NK-92 treated with Interleukin-12 subunit alpha and Interleukin-12 subunit beta, amount 100 ng/mL, for 24 hours (cell line): ENCODE measurements at places on chromosomes 2 and 18.
A peak's percentile ranks its signal among the peaks of the same experiment; 100 is the strongest.

- DNase-seq = no peak
These were observed 29.8 kb downstream of the EPC2 start for GRCh38 chr2:148674063-148675020.

GRCh38 chr2:46651363-46652099 lies 172.2 kb downstream of the TMEM247 start:
- DNase-seq = no peak

DNA sequence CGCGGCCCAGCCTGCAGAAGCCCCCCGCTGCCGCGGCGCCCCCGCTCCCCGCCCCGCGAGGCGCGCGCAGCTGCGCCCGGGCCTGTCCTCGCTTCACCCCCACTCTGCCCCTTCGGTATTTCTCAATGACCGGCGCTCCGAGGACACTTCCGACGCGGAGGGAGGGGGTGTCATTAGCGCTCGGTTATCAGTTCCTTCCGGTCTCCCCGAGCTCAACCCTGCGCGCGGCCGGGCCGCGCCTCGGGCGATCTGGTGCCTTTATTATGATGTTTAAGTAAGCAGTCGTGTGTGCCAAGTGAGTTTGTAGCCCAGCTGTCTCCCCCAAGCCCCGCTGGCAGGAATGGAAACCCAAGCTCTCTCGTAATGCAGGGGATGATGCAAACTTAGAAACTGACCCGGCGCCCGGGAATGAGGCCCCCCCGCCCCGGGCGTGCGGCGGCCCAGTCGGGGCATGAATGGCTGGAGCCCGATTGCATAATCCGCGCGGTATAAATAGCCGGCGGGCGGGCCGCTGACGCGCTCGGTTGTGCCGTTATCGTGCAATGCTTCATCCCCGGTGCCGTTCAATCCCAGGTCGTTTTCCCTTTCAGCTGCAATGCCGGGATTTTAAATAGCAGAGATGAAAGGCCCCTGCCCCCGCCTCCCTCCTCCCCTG lies 3.9 kb upstream of the SPRED2 start:
- DNase-seq = peak; percentile 84

- DNase-seq = no peak
These were observed 242.9 kb upstream of the TMEFF2 start for GRCh38 chr2:192437653-192438052.

DNA sequence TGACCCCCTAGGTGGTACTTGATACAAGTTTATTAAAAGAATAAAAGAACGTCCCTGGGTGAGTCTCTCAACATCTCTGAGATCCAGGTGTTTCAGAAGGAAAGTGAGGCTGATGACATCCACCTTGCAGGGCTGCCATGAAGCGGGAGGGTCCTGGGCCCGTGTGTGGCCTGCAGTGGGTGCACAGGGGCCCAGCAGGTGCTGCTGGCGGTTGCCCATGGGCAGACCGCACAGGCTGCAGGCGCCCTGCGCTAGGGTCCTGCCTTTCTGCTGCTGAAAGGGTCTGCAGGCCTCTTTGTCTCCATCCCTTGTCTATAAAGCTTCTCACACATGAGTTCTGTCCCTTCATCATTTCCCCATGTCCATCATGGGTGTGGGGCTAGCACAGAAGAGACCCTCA lies 247.0 kb downstream of the TFCP2L1 start:
- no peak for DNase-seq

- DNase-seq = no peak
These were observed 82.3 kb downstream of the FBXO15 start for GRCh38 chr18:74065366-74065765.

DNA sequence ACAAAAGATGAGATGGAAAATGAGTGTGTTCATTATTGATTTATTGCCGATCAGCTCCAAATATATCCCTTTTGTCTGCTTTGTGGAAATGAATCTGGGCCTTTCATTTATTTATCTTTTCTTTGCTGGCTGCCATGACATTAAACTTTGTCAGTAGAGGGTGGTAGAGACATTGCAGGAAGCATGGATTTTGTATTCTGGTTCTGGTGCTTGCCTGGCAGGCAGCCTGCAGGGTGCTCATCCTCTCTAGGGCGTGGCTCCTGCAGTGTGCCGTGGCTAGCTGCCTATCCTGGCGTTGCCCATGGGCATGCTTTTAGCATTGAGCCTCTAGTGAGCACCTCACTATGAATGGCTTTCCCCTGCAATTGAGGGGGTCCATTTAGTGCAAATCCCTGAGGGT lies 593.1 kb downstream of the RNF144A start:
- DNase-seq = no peak

DNA sequence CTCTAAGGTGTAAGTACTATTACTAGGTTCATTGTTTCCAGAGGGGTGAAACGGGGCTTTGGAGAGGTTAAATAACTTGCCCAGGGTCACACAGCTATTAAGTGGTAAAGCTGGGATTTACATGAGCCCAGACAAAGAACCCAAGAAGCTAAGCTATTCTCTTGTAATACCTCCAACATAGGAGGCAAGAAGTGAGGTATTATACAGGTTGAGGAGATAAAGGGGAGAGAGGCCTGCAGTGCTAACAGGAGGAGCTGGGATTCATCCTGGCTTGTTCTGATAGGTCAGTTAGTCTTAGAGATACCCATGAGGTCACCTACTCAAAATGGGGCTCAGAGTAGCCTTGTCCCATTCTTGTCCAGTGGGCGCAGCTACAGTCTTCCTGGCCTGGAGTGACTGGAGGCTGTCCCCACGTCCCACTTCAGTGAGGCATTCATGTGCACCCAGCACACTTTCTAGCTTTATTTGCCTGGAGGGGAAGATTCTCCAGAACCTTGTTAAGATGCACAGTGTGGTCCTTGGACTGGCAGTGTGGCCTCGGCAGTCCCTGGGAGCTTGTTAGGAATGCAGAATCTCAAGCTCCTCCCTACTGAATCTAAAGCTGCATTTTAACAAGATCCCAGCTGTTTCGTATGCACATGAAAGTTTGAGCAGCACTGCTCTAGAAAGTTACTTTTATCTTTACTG lies 63.5 kb downstream of the MEIS1 start:
- DNase-seq = no peak

DNA sequence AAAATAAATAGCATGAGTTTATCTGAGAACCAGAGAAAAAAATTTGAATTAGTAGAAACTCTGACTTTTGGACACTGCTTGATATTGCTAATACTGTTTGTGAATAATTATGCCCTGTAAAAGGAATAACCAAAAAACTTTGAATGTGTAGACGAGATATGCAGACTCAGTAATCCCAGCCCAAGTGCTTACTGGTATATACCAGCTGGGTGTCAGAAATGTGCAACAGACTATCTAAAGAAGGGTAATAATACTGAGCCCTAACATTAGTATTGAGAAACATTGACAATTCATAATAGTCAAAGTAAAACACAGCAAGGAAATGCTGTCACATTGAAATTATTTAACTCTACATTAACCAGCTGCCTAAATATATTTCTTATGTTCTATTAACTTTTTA lies 60.5 kb upstream of the ZC3H15 start:
- DNase-seq = no peak
